Heart right ventricle (tissue), 16 donors: ENCODE measurements at places on chromosomes 6 and 20. TPM values are rescaled to one million over a fixed set of nuclear protein-coding genes. Genes with fewer than 3 reads are reported as not detected.

Gene SRC
- polyA plus RNA-seq, result 4.7 TPM

Gene DPPA5
- polyA plus RNA-seq, result not detected

Gene PAX1
- not detected for polyA plus RNA-seq

Gene C6orf141
- polyA plus RNA-seq, result 1.5 TPM

Gene SASH1
- polyA plus RNA-seq, result 6.9 TPM

Gene EBF4
- polyA plus RNA-seq, result 3.3 TPM

Gene F13A1
- polyA plus RNA-seq, result 8.4 TPM

Gene NSFL1C
- 39.4 TPM for polyA plus RNA-seq

Gene CYP21A2
- polyA plus RNA-seq, result 0.73 TPM

Gene EEF1E1
- polyA plus RNA-seq, result 11.9 TPM

Gene NRSN2
- polyA plus RNA-seq, result 53.9 TPM

Gene COL12A1
- polyA plus RNA-seq, result 5.7 TPM

Gene SPDEF
- 0.22 TPM for polyA plus RNA-seq

Gene SNX9
- 18.8 TPM for polyA plus RNA-seq

Gene RSPO3
- polyA plus RNA-seq, result 0.73 TPM

Gene GCLC
- 13.5 TPM for polyA plus RNA-seq

Gene HLA-DRA
- 93.5 TPM for polyA plus RNA-seq

Gene MYLK2
- polyA plus RNA-seq, result 0.16 TPM

Gene MAPK13
- 1.3 TPM for polyA plus RNA-seq
